ENCODE measurements at places on chromosomes 4 and X.

GRCh38 chr4:147535124-147535523 lies 54.2 kb downstream of the EDNRA start:
- no peak for DNase-seq

GRCh38 chrX:44785652-44786051 lies 58.2 kb upstream of the DUSP21 start:
- DNase-seq: no peak

DNA sequence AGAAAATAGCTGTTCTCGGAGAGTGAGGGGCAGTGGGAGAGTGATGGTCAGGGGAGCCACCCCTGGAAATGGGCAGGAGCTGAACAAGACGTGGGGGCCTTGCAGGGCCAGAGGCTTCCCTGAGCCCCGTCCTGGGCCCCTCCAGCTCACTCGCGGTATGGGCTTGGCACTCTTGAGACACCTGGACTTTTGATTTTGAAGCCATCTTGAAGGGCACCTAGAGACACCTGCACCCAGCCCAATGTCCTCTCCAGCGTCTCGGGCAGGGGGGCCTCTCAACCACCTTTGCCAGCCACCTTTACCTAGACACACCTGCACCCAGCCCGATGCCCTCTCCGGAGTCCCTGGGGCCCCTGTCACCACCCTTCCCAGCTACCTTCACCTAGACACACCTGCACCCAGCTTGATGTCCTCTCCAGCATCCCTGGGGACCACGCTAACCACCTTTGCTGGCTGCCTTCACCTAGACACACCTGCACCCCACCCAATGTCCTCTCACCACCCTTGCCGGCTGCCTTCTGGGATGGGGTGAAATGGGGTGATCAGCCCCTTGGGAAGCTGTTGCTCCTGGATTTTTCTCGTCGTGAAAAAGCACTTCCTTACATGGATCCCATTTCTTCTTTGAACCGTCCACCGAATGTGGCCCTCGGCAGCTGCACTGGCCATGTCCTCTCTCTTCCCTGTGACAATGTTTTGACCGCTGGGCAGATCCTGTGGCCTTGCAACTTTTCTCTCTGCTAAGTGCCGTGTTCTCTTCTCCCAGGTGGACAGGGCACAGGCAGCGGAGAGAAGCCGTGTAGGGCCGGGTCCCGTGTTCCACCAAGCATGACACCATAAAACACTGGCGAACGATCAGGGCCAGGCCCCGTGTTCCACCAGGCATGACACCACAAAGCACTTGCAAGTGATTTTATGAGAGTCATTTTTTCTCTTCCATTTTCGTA lies 47.5 kb downstream of the CPZ start:
- DNase-seq: no peak

GRCh38 chr4:101864660-101865059 lies 74.1 kb downstream of the BANK1 start:
- DNase-seq: no peak

GRCh38 chrX:104482757-104483156 lies 83.2 kb upstream of the IL1RAPL2 start:
- DNase-seq: no peak

- DNase-seq: no peak
Measured at GRCh38 chr4:163967263-163967662, 472.8 kb downstream of the TMA16 start.

Measured in cerebellum (tissue), 4 donors.